ENCODE measurements at places on chromosomes 12 and 14.

DNA sequence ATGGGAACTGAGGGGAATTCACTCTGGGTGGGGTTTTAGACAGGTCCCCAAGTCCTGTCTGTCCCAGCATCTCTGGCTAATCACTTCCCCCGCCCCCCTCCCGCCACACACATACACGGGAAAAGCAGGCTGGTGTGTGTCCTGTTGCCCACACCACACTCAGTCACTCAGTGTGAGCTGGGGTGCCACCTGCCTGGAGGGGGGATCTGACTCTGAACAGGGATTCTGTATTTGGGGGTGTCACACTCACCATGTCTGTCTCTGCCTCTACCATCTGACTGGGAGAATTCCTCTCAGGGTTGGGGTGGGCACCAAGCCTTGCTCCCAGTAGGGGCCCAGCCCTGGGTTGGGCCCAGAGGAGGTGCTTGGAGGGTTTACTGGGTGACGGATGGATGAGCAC, 31.1 kb downstream of the SH2B3 start:
- no peak for DNase-seq

DNA sequence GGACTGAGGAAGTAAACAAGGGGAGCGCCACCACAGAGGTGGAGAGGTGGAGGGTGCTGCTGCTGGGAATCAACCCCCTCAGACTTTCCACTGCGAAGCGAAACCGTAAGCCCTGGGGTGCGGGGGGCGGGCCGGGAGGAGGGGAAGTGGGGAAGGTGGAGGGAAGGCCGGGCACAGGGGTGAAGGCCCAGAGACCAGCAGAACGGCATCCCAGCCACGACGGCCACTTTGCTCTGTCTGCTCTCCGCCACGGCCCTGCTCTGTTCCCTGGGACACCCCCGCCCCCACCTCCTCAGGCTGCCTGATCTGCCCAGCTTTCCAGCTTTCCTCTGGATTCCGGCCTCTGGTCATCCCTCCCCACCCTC, at the start of gene LAG3:
TSS of gene LAG3 (plus strand) at position 190 of the 365 bp plus-strand sequence. CDS start 333 bp downstream, outside the sequence.
- no peak for DNase-seq

DNA sequence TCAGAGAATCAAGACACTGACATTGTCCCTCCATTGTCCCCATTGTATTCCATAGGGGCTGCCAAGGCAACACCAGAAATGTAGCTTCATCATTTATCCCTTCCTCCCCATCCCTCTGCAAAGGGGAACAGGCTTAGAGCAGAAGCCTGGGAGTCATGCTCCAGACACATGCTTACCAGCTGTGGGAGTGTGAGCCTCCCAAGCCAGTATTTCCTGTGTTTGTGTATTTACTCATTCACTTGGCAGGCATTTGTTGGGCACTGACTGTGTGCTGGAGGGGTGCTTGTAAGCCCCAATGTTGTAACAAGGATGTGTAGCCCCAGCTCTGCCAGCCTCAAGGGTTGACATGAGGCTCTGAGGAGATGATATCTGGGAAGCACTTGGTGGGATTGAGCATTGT, 46.0 kb upstream of the TCL1A start:
- no peak for DNase-seq

DNA sequence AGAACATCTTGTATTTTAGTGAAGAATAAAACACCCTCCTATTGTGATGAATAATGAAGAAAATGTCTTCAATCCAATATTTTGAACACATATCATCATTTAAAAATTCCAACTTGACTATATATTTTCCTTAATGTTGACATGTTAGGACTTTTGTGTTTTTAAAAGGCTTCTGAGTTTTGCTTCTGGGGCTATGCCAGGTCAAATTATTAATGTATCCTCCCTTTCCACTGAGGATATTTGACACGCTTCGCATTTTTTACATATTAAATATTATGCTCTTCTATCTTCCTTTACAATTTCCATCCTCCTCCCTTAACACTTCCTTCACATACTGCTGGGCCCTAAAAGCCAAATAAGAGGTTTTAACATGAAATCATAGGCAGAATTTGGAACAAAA, 20.6 kb downstream of the RERG start:
- DNase-seq, result no peak

DNA sequence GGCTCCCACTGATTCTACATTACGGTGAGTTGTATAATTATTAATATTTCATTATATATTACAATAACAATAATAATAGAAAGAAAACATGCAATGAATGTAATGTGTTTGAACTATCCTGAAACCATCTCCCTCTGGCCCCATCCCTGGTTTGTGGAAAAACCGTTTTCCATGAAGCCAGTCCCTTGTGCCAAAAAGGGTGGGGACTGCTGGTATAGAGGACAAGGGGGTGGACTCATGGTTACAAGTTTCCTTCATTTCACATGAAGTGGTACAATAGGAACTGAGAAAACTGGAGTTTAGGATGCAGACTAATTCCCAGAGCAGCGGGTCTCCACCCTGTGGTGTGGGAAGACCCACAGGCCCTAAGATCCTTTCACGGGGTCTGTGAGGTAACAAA, 3.0 kb upstream of the C1RL start:
- DNase-seq, result no peak

- DNase-seq, result no peak
Measured at GRCh38 chr12:93442411-93443340, 929 bp upstream of the UBE2N start.

DNA sequence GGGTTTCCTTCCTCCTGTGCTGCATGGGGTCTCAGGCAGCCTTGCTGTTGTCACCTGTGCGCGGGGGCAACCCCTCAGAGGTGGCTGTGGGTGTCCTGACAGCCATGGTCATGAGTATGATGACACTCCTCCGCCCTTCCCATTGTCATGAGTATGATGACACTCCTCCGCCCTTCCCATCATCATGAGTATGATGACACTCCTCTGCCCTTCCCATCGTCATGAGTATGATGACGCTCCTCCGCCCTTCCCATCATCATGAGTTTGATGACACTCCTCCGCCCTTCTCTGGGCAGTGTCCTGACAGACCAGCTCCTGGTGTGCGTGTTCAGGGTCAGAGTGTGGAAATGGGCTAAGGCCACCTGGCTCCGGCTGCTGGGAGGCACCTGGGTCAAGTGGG, 40.0 kb downstream of the FBRSL1 start:
- DNase-seq, result no peak

DNA sequence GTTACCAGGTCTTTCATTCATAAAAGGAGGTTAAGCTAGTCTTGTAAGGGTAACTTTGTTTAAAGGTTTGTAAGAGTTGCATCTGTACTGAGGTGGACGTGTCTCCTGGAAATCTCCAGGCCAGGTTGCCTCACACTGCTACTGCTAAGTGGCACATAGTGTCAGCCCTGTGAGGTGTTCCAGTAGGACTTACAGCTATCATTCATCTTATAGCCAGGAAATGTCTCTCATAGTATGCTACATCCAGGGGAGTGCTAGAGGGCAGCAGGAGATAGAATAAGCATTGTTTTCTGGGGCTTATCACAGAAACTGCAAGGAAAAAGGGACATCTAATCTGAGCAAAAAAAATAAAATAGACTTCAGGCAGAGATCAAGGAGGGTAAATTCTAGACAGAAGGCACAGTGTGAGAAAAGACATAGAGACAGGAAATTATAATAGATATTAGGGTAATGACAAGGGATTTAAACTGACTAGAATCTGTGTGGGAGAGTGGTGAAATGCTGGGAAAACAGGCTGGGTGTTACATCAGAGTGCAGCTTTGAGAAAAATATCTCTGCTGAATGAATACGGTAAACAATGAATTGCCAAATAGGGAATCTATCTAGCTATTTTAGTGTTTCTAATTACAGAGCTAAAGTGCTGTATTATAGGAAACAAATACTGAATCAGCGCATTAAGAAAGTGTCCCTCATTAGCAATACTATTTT, 205.1 kb upstream of the ABCD2 start:
- no peak for DNase-seq

GRCh38 chr12:95633732-95634465, 82.6 kb upstream of the USP44 start:
- DNase-seq, result no peak

GRCh38 chr14:38405851-38406635, 150.2 kb upstream of the CLEC14A start:
- no peak for DNase-seq

- DNase-seq, result no peak
Measured at GRCh38 chr12:44875417-44875953, 630 bp downstream of the NELL2 start.

- no peak for DNase-seq
Measured at GRCh38 chr14:65159281-65160062, 57.2 kb upstream of the MAX start.

- DNase-seq, result no peak
Measured at GRCh38 chr12:95787274-95787818, 3.2 kb downstream of the NTN4 start.

DNA sequence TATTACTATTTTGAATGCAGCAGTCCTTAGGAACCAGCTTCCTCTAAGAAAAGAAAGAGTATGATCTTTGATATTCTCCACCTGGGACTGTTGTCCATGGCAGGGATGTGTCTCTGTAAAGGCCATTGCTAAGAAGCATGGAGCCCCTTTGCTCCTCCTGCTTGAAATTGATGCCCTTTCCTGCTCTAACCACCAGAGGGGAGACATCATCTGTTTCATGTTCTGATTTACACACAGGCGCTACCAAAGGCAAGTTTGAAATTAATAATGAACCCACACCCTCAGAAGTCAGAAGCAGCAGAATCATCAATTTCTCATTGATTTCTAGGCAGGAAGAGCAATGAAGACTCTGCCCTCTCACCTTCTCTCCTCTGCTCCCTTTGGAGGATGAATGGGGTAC, 253.8 kb downstream of the RMST start:
- DNase-seq, result peak; percentile 16

GRCh38 chr12:15842108-15842507, 40.1 kb upstream of the STRAP start:
- DNase-seq, result no peak

GRCh38 chr12:82203086-82203485, 155.1 kb downstream of the CCDC59 start:
- DNase-seq, result no peak

- DNase-seq, result no peak
Measured at GRCh38 chr14:68651075-68651474, 141.8 kb downstream of the ZFP36L1 start.

DNA sequence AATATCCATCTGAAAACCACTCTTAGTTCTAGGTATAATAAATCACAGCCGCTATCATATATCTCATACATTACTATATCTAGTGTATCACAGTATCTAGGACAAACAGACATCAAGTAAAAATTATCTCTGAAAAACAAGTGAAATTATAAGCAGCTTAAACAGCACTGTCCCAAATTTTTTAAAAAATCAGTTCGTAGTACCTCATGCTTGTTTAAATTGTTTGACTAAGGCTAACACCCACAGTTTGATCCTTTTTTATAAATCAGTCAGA, 33.9 kb downstream of the CDK17 start:
- DNase-seq, result no peak

DNA sequence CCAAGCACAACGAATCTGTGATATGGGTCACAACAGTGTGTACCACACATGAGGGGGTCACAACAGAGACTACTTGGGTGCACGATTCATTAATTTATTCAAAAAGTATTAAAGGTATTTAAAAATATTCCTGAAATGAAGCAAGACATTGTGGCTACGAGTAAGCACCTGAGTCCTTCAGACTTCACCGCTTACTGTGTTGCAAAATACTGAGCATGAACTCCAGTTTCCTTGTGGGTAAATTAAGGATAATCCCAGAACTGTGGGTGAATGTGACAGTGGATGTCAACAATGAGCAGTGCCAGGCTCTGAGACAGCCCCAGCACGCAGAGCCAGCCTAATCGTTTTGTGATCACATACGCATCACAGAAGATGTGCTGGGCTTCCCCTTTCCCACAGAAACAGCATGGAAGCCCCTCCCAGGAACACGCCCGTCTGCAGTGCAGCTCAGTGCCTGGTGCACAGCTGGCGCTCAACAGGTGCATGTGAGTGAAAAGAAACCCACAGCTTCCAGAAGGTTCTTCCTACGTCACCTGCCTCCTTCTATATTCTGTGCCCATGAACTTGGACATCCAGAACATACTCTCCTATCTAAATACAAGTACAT, 29.1 kb downstream of the CDC42BPB start:
- DNase-seq, result no peak

DNA sequence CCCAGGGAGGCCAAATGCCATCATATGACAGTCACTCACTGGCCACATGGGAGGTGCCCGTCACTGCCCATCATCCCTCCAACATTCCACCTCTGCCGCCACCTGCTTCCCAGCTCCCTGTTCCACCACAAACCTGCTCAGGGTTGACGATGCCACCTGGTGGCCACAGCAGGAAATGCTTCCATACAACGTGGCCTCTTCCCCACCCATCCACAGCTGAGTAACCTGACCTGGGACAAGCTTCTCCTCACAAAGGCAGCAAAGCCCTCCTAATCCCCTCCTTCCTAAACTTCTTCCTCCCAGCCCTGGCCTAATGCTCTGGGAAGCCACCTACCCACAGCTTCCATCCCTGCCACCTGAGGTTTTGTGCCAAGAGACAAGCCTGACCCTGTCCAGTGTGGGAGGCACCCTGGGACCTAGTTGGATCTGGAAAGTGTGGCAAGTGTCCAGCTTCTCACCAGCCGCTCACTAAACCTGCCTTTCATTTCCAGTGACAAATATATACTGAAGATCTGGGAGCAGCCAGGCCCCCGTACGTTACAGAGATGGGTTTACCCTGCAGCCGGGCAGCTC, 4.3 kb downstream of the DEGS2 start:
- DNase-seq, result peak; percentile 6

GRCh38 chr12:119772431-119772830, 104.5 kb downstream of the PRKAB1 start:
- no peak for DNase-seq

- DNase-seq, result peak; percentile 98
Measured at GRCh38 chr12:51368640-51369517, 22.3 kb downstream of the GALNT6 start.

DNA sequence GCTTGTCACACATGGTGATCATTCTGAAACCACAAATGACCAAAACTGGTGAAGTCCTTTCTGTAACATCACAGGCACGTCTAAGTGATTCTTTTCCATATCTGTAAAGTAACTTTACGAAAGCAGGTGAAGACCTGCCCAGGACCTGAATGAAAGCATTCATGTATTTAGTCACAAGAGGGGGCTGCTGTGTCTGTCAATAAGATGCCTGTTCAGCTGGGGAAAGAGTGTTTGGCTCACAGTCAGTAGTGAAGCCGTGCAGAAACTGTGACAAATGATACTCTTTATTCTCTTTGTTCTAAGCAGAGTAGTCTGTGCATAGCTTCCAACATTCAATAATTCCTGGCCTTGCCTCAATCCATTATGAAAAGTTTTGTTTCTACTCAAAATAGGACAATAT, 373.5 kb upstream of the OR4E1 start:
- peak; percentile 64 for DNase-seq

- DNase-seq, result no peak
Measured at GRCh38 chr12:107368586-107368985, 275.2 kb upstream of the CRY1 start.

DNA sequence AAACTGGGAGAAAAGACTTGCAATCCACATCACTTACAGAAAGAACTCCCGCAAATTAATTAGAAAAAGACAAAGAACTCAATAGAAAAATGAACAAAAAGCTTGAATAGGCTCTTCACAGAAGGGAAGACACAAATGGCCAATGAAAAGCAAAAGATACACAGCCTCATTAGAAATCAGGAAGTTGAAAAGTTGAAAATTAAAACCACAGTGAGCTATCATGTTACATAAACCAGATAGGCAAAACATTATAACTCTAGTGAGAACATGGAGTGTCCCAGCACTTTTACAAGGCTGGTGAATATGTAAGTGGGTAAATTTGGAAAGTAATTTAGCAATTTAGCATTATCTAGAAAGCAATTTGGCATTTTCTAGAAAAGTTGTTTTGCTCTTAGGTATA, 158.4 kb upstream of the RASSF8 start:
- peak; percentile 20 for DNase-seq

Data from MM.1S (cell line).